Left lobe of liver (tissue), 2 donors: ENCODE measurements at places on chromosomes 2 and 18. TPM values are rescaled to one million over a fixed set of nuclear protein-coding genes. Genes with fewer than 3 reads are reported as not detected.

DNA sequence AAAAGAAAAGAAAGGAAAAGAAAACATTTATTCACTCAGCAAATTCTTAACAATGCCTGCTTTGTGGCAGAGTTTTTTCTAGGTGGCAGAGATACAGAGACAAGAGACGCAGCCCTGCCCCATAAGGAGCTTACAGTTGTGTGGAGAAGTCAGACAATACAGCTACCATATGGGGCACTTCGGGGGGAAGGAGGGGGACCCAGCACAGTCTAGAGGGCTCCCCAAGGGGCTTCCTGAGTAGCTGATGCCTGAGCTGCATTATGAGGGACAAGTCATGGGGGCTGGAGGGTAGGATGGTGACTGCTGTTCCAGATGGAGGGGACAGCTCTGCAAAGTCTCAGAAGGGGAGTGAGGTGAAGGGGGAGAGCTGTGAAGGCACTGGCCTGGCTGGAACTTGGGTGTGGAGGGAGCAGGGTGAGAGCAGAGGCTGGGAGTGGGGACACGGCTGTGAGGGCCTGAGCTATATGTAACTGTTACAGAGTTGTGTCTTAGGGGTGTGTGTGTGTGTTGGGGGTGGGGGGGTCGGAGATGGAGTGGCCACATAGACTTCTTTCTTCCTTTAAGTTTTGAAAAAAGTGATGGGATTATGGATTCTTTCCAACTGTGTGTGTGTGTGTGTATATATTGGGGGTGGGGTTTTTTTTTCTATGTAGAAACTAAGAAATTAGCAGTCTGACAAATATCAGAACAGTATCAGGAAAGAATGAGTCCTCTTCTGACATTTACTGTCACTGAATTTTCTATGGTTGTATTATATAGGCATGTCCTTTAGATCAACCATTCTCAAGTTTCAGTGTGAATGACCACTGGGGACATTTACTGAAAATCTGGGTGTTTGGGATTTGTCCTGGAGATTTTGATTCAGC lies 66.0 kb upstream of the HAAO start:
- DNase-seq, result no peak

The ALK gene
- total RNA-seq, result not detected

GRCh38 chr2:3420076-3420768 lies 40.7 kb downstream of the TRAPPC12 start:
- DNase-seq, result no peak

DNA sequence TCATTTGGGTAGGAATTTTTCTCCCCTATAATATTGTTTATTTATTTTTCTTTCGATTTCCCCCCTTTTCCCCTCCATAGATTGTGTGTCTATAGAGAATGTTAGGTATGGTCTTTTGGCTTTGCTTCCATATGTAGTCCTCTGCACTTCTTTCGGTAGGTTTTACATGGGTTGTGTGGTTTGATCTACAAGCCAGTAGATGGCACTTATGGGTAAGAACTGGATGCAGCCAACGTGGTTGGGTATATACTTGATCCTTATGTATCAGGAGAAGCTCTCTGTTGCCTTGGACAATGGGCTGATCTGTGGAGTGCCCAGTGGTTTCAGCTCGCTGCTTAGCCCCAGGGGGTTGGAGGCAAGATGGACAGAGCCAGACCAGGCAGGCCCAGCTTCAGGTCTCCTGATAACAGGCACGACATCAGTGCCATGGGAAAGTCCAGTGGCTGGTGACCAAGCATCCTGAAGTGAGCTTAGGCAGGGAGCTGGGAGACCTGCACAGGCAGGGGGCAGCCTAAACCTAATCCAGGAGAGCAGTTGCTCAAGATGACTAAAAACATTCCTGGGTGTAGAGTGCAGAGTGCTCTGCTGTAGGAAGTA lies 488.3 kb downstream of the CCDC85A start:
- no peak for DNase-seq

The FAP gene
- total RNA-seq, result 0.58 TPM

The CGREF1 gene
- 5.5 TPM for total RNA-seq

DNA sequence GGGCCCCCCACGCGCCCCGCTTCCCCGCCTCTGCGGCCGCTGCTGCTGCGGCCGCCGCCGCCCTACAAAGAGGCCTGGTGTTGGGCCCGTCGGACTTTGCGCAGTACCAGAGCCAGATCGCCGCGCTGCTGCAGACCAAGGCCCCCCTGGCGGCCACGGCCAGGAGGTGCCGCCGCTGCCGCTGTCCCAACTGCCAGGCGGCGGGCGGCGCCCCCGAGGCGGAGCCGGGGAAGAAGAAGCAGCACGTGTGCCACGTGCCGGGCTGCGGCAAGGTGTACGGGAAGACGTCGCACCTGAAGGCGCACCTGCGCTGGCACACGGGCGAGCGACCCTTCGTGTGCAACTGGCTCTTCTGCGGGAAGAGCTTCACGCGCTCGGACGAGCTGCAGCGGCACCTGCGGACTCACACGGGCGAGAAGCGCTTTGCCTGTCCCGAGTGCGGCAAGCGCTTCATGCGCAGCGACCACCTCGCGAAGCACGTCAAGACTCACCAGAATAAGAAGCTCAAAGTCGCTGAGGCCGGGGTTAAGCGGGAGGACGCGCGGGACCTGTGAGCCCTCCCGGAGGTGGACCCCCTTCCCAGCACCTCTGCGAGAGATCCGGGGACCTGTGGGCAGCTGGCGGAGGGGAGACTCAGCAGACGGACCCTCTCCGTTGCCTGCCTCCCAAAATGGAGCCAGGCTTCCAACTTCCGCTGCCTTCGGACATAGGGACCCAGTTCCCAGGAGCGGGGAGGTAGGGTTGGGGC lies 1.9 kb downstream of the SP5 start:
- no peak for DNase-seq

The ITGA4 gene
- 2.3 TPM for total RNA-seq

- DNase-seq, result no peak
Observed at GRCh38 chr2:36351736-36352349, 3.7 kb upstream of the CRIM1 start.

DNA sequence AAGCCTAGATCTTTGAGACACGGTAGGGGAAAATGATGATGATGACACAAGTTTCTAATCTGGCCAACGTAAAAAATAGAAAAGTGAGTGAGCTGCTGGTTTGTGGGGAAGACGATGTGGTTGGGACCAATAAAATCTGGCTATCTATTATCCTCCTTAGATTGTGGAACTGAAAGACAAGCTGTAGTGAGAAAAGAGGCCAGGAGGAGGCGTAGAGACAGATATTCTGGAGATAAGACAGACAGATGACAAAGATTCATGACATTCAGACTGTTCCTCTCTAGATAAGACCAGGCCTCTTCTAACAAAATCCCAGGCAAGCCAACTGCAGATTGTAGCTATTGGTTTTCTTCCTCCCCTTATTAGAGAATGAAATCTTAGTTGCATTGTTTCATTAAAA lies 376.3 kb upstream of the UBE2E3 start:
- DNase-seq, result no peak

- no peak for DNase-seq
Observed at GRCh38 chr2:170240629-170241028, 62.7 kb downstream of the MYO3B start.

DNA sequence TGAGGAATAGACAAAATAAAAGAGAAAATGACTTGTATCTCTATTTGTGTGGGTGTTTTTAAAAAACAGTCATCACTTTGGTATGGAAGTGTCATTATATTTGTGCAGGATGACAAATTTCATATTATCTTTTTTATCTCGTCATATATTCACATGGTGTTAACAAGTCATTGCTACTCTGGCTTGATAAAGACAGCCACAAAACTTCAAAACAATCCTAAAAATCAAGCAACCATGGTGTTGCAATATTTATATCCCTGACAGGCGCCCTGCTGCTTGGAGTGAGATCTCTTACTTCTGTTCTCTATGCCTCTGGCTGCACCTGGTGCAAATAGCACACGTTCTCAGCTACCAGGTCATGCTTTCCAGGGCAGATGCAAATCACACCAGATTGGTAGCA lies 278.0 kb upstream of the EPHA4 start:
- no peak for DNase-seq

GRCh38 chr2:58798676-58799208 lies 557.6 kb upstream of the FANCL start:
- no peak for DNase-seq

The TXNDC2 gene
- not detected for total RNA-seq

- DNase-seq, result no peak
Observed at GRCh38 chr2:188426121-188426520, 134.4 kb downstream of the GULP1 start.

GRCh38 chr18:74419761-74420160 lies 37.3 kb downstream of the DIPK1C start:
- DNase-seq, result no peak

GRCh38 chr2:39975476-39976020 lies 196.5 kb upstream of the THUMPD2 start:
- DNase-seq, result no peak

The IL36A gene
- total RNA-seq, result not detected

GRCh38 chr2:166127217-166128155 lies at the start of gene SCN1A:
Gene SCN1A (minus strand): TSS chr2:166128020. CDS start chr2:166073621, 54,399 bp downstream.
- no peak for DNase-seq

- DNase-seq, result no peak
Observed at GRCh38 chr18:58344861-58345463, 283.9 kb downstream of the ALPK2 start.

- no peak for DNase-seq
Observed at GRCh38 chr2:226953206-226953605, 117.4 kb downstream of the RHBDD1 start.

DNA sequence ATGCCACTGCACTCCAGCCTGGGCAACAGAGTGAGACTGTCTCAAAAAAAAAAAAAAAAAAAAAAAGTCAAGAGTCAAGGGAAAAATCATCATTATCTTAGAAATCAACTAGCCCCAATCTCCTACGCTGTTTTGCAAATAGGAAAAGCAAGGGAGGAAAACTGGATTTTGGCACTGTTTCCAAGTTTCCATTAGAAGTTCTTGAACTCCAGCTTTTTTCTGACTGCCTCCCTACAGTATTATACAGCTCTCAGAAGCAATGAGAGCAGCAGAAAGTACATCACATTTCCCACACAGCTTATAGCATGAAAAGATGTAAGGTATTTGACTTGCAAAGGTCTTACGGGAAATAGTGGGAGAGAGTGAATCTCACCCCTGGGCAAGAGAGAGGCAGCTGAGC lies 127.8 kb downstream of the OSR1 start:
- DNase-seq, result no peak

DNA sequence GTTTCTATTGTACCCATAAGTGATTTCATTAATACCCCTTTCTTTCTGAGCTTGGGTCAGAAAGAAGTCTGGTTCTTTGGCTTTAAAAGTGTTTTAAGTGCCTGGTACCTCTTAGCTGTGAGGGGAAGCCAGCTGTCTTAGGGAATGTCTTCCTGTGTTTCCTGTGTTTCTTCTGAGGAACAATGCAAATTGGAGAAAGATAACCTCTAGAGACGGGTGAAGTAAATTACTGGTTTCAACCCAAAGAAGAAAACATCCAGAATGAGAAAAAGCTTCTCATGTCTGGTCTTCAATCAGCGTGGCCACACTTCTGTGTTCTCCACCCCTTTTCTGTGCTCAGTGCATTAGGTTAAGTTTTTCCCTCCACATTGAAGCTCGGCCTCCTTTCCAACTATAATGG lies 10.2 kb upstream of the CHN1 start:
- DNase-seq, result no peak

The ARHGAP25 gene
- 4.7 TPM for total RNA-seq

DNA sequence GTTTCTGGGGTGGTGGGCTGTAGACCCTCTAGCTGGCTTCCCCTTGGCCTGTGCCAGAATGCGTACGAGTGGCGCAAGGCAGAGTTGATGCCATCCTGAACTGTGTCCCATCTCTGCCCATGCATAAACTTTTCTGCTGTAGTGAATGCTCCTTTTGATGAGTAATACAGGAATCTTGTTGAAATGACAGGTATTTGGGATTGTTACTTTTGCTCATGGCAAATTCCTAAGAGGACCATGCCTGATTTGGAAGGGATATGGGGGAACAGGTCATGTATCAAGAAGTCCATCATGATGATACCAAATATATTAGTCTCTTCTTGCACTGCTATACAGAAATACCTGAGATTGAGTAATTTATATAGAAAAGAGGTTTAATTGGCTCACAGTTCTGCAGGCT lies 648.0 kb downstream of the SLC4A3 start:
- no peak for DNase-seq

The ST3GAL5 gene
- total RNA-seq, result 12.8 TPM

DNA sequence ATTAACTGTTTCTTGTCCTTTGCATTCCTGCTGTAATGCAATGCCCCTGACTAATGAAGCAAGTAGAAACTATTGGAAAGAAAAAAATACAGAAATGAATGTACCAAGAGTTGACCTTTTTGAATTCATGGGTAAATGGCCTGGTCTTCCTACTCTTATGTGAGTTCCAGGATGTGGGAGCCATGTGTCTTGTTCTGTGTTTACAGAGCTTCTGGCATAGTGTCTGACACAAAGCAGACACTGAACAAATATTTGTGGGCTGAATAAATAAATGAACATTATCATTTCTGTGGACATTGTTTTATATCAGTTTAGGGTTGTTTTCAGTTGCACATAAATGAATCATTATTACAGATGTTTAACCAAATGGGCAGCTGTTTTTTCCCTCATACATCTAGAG lies 155.5 kb downstream of the CD8B2 start:
- DNase-seq, result no peak

The SIX3 gene
- not detected for total RNA-seq

DNA sequence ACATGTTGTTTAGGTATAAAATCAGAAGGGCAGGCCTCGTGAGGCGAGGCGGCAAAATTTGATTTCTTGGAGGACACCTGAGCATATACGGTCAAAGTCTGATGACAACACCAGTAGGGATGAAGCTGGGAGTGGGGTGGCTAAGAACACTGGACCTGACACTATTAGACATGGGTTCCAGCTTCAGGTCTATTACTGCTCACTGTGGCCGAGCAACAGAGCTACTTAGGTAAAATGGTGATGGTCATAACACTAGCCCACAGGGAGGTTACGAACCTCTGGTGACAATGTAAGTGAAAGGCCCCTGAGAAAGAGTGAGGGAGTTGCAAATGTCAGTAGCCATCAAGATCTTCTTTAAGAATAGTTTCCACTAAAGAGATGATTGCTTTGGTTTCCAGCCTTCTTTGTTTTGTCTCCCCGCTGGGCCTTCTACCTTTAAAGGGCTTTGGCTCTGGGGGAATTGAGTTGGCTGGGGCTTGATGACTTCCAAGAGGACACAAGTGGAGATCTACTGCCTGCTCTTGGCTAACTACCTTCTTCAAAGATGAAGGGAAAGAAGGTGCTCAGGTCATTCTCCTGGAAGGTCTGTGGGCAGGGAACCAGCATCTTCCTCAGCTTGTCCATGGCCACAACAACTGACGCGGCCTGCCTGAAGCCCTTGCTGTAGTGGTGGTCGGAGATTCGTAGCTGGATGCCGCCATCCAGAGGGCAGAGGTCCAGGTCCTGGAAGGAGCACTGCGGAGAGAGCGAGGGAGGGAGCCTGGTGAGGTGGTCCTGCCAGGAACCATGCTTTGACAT lies 3.5 kb downstream of the IL1B start:
- peak; percentile 42 for DNase-seq

DNA sequence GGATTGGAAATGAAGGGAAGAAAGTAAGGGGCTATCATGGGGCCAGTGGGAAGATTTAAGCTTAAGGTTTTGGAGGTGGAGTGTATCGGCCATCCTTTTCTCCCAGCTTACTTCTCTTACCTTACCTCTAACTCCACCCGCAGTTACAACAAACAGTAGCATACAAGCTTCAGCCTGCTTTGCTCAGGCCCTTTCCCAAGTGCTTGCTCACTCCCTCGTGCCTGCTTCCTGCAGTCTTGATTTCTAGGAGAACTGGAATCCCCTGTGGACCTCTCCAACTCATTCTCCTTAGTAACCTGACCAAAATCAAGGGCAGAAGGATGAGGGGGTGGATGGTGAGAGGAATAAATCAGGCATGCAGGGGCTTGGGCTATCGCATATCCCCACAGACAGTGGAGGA lies 5.8 kb upstream of the LYG2 start:
- no peak for DNase-seq
